ENCODE measurements at places on chromosomes 6 and 20.

- DNase-seq, result peak; percentile 76
Measured at GRCh38 chr6:2245103-2245876, at the start of gene GMDS. GMDS (minus strand) TSS chr6:2245605.

DNA sequence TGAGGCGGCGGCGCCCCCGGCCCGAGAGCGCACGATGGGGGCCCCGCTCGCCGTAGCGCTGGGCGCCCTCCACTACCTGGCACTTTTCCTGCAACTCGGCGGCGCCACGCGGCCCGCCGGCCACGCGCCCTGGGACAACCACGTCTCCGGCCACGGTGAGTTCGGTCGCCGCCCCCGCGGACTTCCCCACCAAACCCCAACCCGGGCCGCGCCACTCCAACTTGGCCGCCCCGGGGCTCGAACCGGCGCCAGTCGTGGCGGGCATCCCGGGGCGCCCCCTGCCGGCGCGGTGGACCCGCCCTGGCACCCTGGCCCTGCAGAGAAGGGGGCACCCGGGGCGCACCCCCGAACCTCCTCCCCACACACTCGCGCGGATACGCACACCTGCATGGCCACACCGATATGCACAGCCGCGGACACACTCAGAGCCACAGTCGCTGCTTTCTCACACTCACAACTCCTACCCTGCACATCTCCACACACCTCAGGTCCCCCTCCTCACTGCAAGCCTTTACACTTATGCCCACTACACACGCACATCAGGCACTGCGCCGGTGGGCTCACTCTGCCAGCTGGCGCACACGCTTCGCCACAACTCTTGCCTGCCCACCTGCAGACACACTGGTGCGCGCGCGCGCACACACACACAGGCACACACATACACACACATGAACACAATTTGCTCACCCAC is 535 bp downstream of the VSTM2L start:
- DNase-seq, result no peak

DNA sequence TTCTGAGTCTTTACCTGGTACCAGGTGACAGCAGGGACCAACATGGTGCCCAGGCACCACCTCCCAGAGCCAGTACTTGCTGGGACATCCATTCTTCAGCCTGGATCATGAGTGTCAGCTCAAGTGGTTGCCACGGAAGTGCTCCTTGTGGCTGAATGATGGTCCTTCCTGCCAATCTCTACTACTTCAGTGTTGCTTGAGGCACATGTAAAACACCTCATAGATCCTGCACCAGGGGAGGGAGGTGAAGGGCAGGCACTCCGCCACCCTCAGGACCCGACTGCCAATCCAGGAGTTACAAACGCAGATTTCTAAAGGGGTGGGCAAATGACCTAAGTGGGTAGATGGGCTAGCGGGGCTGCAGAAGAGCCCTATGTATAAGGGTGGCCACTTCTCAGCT is 226.0 kb downstream of the PREX1 start:
- DNase-seq, result no peak

- no peak for DNase-seq
Measured at GRCh38 chr6:53943395-53943794, 148.6 kb downstream of the LRRC1 start.

DNA sequence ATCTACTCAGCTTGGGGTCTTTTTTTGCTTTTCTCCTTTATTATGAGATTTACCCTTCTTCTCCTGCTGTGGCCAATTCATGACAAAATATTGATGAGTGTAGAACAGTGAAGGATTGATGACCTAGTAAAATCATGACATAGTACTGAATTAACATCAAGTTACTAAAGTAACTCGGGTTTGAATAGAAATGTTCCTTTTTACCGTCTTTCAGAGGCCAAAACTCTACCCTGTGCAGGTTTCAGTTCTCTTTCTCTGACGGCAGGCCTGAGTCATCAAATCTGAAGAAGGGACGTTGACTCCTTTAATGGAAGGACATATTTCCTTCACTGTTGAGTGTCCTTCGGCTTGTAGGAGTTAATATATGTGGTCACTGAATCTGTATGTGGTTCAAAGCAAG is 80.7 kb downstream of the RREB1 start:
- no peak for DNase-seq

GRCh38 chr6:150900049-150900448 is 34.5 kb downstream of the MTHFD1L start:
- DNase-seq, result no peak

GRCh38 chr6:52663120-52663935 is 7.6 kb upstream of the TMEM14A start:
- DNase-seq, result peak; percentile 60

DNA sequence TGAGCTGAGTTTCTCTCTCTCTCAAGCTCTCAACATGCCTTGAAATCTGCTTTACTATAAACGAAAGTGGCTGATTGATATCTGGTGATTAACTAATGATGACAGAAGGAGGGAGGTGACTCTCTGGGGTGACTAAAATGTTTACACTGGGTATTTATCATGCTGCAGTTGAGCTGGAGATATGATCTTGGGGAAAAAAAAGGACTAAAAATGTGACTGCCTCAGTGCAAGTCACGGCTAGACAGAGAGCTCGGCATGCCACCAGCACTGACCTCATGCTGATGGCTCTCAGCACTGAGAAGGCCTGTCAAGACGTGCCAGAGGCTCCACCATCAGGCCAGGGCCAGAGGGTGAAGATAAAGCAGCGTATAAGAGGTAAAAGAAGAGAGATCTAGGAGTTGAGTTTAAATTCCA is 103.1 kb upstream of the SPACA1 start:
- no peak for DNase-seq

DNA sequence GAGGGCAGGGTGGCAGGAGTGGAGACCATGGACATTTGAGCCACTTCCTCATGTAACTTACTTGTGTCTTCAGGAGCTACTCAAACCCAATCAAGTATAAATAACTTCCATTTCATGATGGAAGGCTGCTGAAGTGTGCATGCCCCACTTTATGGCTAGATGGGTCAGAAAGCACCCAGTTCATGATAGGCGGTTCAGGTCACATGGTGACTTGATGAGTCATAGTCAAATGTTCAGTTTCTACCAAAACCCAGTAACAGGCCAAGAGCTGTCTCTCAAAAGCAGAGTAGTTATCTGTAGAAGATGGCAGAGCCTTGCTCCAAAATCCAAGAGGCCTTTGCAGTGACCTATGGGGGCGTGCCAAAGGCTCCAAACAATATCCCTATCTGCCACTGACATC is 133.7 kb upstream of the TENT5A start:
- no peak for DNase-seq

- no peak for DNase-seq
Measured at GRCh38 chr6:17705428-17705777, 1.3 kb downstream of the NUP153 start.

- no peak for DNase-seq
Measured at GRCh38 chr6:20866036-20866435, 331.8 kb downstream of the CDKAL1 start.

GRCh38 chr6:42295677-42296076 is 78.0 kb upstream of the MRPS10 start:
- DNase-seq, result no peak

DNA sequence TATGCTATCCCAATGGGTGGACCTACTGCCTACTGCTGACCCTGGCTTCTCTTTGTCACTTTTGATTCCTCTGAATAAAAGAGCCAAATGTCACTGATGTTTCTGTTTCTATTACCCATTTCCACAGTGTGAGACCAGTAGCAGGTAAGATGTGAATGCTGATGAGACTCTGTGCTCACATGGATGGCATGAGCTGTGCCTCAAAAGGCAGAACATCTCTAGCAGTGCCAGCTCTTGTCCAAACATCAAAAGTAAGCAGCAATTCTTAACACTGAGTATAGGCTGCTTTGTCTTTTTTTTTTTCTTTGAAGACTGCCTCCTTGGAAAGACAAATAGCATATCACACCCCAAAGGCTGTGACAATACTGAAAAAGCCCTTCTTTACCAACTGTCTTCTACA is 459.2 kb upstream of the RUNX2 start:
- no peak for DNase-seq

DNA sequence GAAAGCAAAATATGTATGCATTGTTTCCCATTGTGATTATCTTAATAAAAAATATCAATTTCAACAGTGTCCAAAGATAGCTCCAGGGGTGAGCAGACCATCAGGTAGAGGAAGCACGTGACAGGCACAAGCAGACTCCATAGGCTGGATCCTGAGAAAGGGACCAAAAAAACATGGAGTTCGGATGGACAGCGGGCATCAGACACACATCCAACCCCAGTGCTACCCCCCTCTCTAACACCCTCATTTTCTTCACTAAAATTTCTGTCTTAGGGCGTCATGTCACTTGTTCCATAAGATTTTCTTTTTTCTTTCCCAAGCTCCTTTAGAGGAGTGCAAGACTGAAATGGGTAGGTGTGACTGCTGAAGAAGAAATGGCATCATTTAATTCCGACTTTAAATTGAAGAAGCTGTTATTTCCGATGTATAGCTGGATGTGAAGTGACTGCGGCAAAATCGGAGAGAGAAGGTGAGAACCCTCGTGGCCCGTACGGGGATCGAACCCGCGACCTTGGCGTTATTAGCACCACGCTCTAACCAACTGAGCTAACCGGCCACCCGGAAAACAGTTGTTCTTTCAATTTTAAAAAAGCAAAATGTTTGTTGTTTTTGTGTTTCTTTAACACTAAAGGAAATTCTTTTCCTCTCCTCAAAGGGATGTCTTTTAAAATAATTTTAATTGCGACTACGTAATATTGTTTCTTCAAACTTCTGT is 10.3 kb upstream of the PRSS16 start:
- DNase-seq, result peak; percentile 69

DNA sequence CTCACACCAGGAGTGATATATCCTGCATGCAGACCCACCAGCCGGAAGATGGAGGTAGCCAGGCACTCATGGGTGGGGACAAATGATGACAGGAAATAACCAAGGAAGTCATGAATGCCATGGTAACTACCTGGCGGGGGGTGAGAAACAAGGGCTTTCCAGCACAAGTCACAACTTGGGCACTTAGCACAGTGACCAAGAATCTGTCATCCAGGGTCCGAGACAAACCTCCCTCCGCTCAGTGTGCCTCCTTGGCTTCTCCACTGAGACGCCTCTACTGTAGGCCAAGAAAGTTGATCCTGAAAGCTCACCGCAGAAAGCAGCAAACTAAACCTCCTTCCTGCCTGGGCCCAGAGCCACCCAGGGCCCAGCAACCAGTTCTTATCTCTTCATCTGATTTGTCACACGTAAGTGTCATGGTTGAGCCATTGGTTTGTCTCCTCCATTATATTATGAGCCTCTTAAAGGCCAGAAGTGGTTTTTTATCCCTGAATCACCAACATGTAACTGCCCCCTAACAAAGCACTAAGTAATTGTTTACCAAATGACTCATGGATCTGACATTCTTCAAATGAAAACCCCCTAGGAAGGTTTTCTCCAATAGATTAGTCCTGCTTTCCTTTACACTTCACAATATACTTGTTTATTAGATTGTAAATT is 84.3 kb upstream of the TAB2 start:
- peak; percentile 63 for DNase-seq

GRCh38 chr6:87334683-87335082 is 5.6 kb upstream of the GJB7 start:
- DNase-seq, result no peak

DNA sequence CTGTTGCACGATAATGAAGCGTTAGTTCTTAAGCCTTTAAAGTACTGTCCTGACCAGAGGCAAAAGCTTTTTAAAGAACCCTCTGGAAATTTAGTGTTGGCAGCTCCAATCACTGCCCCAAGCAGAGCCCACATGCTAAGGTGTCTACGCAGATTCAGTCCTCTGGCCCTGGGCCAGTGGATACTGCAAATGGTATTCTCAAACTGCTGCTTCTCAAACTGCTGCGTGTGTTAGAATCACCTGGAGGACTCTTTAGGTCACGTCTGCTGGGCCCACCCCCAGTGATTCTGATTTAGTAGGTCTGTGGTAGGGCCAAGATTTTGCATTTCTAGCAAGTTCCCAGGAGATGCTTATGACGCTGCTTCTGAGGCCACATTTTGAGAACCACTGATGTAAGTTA is 96.0 kb upstream of the CCDC28A start:
- no peak for DNase-seq

- DNase-seq, result no peak
Measured at GRCh38 chr6:56435326-56435725, 187.9 kb upstream of the COL21A1 start.

DNA sequence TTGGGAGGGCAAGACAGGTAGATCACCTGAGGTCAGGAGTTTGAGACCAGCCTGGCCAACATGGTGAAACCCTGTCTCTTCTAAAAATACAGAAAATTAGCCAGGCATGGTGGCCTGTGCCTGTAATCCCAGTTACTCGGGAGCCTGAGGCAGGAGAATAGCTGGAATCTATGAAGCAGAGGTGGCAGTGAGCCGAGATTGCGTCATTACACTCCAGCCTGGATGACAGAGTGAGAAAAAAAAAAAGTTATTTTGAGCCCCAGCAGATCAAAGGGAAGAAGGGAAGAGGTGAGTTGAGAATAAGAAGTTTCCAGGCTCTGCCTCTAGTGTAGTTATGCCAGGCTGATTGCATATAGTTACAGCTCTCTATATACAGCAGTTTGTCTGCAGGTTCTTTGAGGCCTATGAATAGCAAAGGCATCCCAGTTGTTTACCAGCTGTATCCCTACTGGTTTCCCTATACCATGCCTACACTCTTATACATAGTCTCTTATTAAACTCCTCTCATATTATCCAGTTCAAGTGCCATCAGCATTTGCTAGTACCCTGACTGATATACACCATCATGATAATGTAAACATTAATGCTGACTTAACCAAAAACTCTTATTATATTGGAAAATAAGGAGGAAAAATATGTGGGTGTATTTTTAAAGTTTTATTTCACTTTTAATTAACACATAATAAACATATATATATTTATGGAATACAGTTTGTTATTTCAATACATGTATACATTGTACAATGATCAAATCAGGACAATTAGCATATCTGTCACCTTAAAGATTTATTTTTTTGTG is 823.6 kb upstream of the ADGRB3 start:
- DNase-seq, result no peak

GRCh38 chr20:46145713-46146112 is 27.6 kb downstream of the CD40 start:
- DNase-seq, result no peak

DNA sequence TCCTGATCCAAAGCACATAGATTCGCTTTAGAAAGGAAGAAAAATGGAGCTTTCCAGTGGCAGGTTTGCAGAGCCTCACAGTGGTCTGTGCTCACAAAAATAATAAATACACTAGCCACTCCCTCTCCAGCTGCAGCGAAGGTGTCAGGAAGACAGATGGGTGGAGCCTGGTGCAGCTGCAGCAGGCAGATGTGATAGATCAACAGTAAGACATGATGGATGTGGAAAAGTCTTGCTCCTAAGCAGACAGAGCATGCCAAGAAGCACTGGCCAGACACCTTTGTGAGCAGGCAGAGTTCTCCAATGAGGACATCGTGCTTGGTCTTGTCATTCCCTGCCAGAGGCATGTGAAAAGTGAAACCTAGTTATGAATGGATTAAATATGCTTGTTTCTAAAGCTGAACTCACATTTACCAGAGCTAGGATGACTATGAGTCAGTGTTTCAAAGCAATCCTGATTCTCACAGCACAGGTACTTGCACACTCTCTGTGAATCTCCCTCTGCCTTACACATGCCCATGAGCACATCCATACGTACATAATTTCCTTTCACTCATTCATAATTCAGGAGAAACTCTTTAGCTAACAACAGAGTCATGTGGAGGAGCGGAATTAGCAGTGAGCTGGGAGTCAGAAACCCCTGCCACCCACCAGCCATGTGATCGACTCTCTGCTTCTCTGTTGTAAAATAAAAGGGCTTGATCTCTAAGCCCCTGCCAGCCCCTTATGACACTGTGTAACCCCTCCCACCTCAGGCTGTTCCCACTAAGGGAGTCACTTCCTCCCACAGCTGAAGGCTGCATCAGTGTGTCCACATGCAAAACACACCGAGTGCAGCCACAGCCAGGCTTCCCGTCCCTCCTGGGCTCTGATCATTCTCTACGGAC is 111.2 kb downstream of the SCML4 start:
- peak; percentile 74 for DNase-seq

- DNase-seq, result no peak
Measured at GRCh38 chr6:136086686-136087085, 163.4 kb downstream of the MTFR2 start.
